Left renal cortex interstitium (tissue), 4 donors: ENCODE measurements at places on chromosomes 16 and 17.

DNA sequence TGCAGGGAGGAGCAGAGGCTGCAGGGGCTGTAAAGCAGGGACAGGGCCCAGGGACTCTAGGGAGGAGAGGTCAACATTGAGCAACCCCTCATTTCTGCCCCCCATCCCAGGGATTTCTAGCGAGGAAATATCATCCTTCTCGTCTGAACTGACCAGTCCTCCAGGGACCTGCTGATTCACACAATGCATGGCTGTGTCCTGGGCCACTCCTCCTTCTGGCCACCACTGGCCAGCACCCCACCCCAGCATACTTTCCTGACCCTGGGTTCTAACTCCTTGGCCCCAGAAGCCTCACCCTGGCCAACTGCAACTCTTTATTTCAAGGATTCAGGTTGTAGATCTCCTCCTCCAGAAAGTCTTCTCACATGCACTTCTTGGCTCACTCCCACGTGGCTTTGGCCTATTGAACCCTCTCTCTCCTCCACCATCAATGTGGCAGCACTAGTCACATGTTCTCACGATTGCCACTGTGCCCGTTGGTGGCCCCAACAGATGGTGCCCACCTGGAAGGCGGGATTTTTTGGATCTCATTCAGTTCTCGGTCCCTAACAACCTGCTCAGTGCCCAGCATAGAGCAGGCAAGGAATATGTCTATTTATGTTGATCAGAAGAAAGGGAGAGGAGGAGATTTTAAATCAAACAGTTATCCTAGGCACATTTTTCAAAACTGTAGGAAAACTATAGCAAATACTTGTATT, 41.5 kb downstream of the CUEDC1 start:
- DNase-seq = no peak

GRCh38 chr16:48850097-48850770, 240.3 kb upstream of the N4BP1 start:
- no peak for DNase-seq

- DNase-seq = no peak
Measured at GRCh38 chr17:50205963-50206505, 4.6 kb upstream of the COL1A1 start.

- DNase-seq = no peak
Measured at GRCh38 chr16:3187798-3188674, at the start of gene OR1F1. TSS of gene OR1F1 (plus strand) at chr16:3188204.

DNA sequence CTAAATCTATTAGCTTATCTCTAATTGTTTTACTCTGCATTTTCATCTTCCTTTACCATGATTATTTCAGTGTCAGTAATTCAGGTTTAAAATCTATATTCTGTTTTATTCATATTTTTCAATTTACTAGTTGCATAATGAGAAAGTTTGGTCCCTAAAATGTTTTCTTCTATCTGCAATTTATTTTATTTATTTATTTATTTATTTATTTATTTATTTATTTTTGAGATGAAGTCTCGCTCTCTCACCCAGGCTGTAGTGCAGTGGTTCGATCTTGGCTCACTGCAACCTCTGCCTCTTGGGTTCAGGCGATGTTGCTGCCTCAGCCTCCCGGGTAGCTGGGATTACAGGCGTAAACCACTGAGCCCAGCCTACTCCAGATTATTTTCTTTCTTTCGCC, 1597.3 kb downstream of the CDH8 start:
- DNase-seq = no peak
